ENCODE measurements at places on chromosomes 2 and 18. TPM values are rescaled to one million over a fixed set of nuclear protein-coding genes. Genes with fewer than 3 reads are reported as not detected.

Gene CRYGC
- total RNA-seq: not detected

Gene CHRNA1
- total RNA-seq: not detected

Gene CPS1
- 5.1 TPM for total RNA-seq

Gene LOXL3
- 27.1 TPM for total RNA-seq

GRCh38 chr2:144490017-144490416 is 29.9 kb downstream of the ZEB2 start:
- no peak for DNase-seq
